ENCODE measurements at places on chromosomes 11 and 22.

DNA sequence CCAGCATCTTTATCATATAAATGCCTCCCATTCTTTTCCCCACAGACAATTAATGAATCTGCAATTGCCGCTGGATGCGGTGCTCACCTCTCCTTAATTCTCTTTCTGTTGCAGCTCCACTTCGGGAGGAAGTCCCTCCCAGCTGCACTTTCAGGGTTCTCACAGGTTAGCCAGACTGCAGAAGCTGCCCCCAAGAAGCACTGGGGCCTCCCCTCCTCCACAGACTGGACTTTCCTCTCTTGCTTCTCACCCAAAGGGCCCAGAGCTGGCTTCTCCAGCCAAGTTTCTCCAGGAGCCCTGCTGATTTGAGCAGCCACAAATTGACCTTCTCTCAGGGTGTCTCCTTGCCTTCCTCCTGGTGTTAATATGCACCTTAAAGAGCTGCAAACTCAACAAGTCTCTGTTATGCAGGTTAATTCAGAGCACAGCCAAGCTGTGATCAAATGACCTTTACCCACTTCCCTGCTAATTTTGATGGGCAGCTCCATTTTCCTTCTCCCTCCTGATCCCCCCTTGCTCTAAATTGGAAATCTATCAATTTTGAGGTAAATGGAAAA is 298.9 kb downstream of the BUD13 start:
- no peak for DNase-seq

GRCh38 chr11:116279511-116279910 is 493.3 kb downstream of the BUD13 start:
- no peak for DNase-seq

- DNase-seq, result no peak
Measured at GRCh38 chr11:66881927-66882452, 25.1 kb downstream of the LRFN4 start.

DNA sequence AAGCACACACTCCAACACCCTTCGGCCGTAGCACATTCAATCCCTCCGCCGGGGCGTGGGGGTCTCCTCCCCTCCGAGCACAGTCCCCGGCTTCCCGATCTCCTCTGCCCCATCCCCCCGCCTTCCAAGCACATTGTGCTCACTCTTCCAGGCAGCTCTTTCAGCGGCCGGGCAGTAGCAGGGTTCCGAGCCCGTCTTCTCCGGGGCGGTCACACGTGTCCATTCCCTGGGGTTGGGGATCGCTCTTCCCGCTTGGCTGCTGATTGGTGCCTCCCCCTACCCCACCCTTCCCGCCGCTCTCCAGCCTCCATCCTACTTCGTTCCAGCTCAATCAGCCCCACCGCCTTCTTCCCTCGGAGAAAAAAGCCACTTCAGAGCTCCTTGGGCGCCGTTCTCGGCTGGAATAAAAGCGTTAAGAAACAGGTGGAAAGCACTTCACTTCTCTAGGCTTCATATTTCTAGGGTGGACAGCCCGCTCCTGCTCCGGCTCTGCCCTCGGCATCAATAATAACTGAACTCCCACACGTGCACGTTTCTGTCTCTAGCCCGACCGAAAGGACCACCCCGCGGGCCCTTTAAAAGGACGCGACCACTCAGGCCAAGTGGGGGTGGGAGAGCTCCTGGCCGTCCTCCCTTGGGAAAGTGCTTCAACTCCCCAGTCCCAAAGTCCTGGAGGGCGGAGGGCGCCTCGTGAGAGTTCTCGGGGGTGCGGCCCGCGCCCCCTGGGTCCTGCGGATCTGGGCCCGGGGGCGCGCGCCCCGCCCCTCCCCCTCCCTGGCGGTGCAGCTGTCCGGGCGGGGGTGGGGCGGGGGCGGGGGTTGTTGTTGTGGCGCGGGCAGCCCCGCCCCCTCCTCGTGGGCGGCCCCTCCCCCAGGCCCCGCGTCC is 464 bp upstream of the CECR2 start:
- peak; percentile 53 for DNase-seq

DNA sequence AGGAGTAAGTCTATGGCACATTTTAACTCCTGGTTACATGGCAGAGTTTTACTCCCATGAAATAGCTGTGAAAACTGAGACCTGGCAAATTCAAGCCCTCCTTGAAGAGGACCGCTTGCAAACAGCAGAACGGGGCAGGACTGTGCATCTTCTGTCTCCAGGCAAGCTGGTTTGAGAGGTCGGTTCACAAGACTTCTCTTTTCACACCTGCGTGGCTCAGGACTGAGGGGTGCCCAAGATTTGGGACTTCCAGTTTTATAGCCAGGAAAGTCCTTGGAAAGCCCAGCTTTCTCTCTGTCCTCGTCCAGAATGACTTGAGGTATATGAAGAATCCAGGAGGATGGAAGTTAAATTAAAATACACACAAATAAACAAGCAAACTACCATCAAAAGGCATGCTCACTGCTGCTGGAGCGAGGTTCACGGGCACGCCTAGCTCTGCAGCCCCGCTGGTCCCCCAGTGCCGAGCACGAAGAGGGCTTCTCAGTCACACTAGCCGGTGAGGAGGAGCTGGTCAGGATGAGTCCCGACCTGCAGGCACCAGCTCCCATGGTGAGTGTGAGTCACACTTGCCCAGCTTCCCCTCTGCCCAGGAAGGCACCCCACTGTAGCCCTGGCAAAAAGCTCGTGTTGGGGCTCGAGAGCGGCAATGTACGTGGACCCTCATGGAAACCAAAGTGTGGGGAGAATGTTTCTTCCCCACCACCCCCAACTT is 1382.4 kb downstream of the BRD1 start:
- no peak for DNase-seq

DNA sequence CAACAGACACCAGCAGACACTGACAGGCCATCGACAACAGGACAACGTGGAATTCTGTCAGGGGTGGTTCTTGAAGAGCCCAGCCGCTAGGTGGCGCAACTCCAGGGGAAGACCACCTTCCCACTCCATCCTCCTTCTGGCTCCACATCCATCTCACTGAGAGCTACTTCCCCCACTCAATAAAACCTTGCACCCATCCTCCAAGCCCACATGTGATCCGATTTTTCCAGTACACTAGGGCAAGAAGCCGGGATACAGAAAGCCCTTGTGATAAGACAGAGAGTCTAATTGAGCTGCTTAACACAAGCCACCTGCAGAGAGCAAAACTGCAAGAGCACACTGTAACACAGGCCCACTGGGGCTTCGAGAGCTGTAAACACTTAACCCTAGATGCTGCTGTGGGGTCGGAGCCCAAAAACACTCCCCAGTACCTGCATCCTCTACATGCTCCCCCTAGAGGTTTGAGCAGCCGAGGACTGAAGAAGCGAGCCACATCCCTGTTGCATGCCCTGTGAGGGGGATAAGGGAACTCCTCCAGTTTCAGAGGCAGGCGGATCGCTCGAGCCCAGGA is 11.5 kb upstream of the RAB39A start:
- peak; percentile 64 for DNase-seq

DNA sequence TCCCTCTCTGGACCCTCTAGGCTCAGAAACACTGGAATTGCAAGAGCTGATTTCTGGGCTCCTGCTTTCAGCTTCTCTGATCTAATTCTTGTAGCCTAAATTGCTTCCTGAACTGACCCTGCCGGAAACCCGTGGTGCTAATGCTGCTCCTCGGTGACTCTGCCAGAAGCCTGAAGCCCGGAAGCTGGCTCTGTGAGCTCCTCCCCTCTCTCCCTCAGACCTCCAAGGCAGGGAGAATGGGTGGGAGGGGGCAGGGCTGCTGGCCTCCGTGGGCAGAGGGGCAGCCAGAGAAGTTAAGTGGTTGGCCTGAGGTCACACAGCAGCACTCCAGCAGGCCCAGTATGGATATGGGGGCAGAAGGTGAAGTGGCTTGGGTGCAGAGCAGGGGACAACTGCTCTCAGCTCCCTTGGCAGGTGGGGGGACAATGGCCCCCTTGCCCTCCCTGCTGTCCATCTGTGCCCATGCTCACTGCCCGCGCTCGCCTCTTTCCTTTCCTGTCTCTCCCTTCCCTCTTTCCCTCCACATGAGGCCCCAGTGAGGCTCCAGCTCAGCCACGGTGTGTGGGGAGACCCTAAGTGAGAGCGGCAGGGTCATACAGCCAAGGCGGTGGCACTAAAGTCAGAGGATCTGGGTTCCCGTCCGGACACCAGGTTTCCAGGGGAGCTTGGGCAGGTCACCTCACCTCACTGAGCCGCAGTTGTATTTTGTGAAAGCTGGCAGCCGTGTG is 16.2 kb downstream of the CAPN5 start:
- DNase-seq, result peak; percentile 67

GRCh38 chr22:25546751-25547150 is 17.7 kb upstream of the GRK3 start:
- DNase-seq, result no peak

DNA sequence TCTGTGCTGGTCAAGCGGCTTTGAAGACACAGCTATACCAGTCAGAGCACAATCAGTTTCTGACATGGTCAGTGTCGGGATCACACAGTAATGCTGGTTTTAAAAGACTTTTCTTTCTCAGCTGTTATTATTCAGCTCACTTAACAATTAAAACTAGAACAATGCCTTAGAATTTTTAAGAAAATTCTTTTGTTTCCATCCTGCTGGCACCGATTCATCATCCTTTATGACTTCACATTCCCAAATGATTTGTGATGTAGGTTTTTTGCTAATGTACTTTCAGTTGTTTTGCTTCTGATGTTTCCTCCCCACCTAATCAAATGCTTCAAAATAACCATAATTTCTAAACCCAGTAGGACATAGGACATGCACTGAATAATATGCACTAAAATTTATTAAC is 34.5 kb upstream of the OLFML1 start:
- no peak for DNase-seq

GRCh38 chr11:31883435-31883834 is 72.3 kb upstream of the PAX6 start:
- DNase-seq, result no peak

- peak; percentile 99 for DNase-seq
Measured at GRCh38 chr11:694563-695287, at the start of gene DEAF1. TSS of gene DEAF1 (minus strand) at chr11:695222. CDS start at chr11:695047, 175 bp downstream.

- DNase-seq, result no peak
Measured at GRCh38 chr11:104095791-104096190, 59.4 kb downstream of the DDI1 start.

- no peak for DNase-seq
Measured at GRCh38 chr11:134139873-134140331, 71.0 kb downstream of the JAM3 start.

All from activated CD8-positive, alpha-beta memory T cell treated with anti-CD3 and anti-CD28 coated beads, Interleukin-2, amount 50 U/mL, for 48 hours (primary cell).